Fibroblast of skin of abdomen (primary cell): ENCODE measurements at places on chromosomes 5 and 9.

- no peak for DNase-seq
Observed at GRCh38 chr5:178201927-178202235, 2.5 kb upstream of the HNRNPAB start.

GRCh38 chr5:172757394-172758010, 13.5 kb downstream of the DUSP1 start:
- no peak for DNase-seq

- peak; percentile 52 for DNase-seq
Observed at GRCh38 chr9:25917731-25918362, 239.6 kb upstream of the TUSC1 start.

GRCh38 chr5:95392593-95393182, 1.5 kb downstream of the FAM81B start:
- no peak for DNase-seq

GRCh38 chr5:68407311-68408239, 192.0 kb downstream of the PIK3R1 start:
- DNase-seq: no peak

- no peak for DNase-seq
Observed at GRCh38 chr9:118957585-118957984, 411.6 kb downstream of the BRINP1 start.

GRCh38 chr5:128538250-128539037, 399 bp upstream of the FBN2 start:
- DNase-seq: peak; percentile 97

- no peak for DNase-seq
Observed at GRCh38 chr9:137685035-137685740, 66.4 kb downstream of the EHMT1 start.

- no peak for DNase-seq
Observed at GRCh38 chr9:88678008-88678407, 143.0 kb downstream of the NXNL2 start.

DNA sequence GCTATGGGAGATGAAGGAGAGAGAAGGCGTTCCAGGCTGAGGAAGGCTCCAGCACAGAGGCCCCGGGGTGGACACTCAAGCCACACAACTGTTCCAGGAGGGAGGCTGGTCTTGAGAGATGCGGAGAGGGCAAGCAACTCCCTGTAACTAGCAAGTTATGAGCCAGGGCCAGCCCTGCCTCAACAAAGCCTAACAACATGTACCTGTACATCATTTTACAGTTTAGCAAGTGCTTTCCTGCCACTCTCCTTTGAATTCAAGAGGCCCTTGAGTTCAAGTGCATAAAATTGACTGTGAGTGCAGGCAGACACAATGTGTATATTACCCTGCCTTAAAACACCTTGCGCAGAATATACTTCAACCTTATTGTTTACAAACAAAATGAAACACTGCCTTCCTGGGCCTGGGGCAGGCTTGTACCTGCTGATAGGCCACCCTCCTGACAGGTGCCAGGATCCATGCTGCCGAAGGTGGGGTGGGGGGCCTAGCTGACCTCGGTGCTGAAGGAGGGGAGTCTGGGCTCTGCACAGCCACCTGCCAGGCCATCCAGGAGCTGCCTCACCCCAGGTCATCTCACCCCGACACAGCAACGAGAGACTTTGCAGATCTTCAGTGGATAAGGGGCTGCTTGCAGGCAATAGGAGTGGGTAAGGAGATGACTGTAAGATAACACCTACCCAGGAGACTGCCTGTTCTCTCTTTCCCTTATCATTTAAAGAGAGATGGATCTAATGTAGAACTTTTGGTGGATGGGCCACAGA, 80.0 kb downstream of the PPARGC1B start:
- no peak for DNase-seq

DNA sequence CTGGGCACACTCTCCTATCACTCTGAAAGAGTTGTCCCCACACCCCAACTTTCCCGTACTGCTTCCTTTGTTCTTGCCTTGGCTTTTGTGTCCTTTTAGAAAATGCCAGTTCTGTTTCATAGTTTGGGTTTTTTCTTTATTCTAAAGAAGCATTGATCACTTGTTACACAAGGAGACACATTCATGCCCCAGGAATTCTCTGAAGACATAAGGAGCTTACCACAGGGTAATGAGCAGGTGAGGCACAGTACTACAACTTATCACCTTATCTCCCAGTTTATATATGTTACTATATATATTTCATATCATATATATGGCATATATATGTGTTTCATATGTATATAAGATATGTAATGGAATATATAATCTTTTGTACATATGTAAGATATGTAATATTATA, 6.5 kb upstream of the SSBP2 start:
- DNase-seq: no peak

- no peak for DNase-seq
Observed at GRCh38 chr9:89010526-89011111, 19.4 kb downstream of the S1PR3 start.

DNA sequence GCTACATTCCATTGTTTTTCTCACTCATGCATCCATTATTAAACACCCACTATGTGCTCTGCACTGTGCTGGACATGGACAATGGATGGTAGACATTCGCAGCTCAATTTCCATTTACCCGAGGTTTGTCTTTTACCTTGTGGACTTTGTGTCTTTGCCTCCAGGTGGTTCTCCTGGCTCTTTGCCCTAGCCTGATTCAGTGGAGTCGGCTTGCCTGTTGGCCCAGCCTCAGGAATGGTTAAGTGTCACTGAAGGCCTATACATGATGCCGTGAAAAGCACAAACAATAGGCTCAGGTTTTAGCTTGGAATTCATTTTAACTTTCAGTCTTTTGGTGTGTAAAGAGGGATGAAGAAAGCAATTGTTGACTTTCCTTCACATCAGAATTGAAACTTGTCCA, 16.5 kb upstream of the DMRT3 start:
- no peak for DNase-seq

DNA sequence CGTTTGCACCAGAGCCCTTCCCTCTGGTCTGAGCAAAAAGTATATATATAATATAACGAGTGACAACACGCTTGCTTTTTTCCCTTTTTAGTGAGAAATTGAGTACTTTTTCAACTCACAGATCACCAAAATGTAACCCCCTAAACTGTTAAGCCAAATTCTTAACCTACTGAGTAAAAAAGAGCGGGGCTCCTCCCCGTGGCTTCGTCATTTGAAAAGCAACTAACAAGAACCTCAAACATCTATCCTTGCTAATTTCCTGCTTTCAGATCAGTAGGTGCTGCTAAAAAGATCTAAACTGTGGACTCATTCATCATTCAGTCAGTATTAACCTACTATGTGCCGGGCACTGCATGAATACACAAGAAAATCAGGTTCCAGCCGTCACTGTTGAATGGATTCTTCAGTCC, 1.0 kb upstream of the PTBP3 start:
- DNase-seq: peak; percentile 26

DNA sequence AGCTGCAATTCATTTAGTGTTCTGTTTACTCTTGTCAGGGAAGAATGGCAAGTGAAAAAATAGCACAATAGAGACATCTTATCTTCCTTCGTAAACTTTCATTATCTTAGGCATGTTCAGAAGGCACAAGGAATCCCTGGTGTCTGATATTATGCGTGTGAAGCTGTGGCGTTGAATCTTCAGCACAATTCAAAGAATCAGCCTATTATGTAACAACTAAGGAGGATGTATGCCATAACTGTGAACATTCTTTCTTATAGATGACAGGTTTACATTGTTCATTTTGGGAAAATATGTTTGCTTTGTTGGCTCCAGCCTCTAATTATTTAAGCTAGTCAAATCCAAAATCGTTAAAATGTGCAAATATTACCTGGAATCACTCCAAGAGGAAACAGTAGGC, 446.1 kb downstream of the ANXA1 start:
- no peak for DNase-seq

GRCh38 chr5:179336126-179336870, 9.0 kb downstream of the ADAMTS2 start:
- DNase-seq: no peak

- DNase-seq: no peak
Observed at GRCh38 chr5:133936651-133937015, 31.8 kb downstream of the C5orf15 start.

GRCh38 chr5:74206579-74207550, 433.7 kb downstream of the ENC1 start:
- DNase-seq: peak; percentile 93

DNA sequence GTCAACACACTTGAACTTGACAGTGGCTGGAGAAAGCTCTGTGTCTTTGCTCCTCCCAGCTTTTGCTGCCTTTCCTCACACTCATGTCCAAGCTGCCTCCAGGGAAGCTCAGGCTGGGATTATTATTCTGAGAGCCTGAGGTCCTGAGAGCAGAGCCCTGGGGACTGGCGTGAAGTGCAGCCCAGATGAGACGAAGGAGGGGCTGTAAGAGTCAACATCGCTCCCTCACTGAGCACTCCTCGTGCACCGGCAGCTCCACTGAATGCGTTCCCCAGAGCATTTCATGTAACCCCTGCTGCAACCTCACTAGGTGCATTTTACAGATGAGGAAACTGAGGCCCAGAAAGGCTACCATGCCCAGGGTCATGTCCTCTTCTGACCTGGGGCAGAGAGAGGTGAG, 63.5 kb upstream of the PHYKPL start:
- no peak for DNase-seq

DNA sequence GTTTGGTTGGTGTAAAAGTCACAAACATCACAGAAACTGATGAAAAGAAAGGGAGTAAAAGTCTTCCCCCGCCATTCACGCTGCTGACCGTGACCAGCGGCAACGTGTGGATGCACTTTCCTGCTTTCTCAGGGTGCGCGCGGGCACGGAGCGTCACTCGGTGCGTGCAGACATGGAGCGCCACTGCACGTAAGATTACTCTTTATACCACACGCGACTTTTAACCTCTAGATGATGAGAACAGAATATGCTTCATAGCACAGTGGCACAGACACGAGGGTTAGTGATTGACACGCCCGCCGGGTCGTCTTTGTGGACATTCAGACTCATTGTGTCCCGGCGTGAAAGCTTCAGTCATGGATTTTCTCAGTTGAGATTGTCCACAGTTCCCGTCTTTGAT, 15.7 kb downstream of the CEP72 start:
- no peak for DNase-seq

DNA sequence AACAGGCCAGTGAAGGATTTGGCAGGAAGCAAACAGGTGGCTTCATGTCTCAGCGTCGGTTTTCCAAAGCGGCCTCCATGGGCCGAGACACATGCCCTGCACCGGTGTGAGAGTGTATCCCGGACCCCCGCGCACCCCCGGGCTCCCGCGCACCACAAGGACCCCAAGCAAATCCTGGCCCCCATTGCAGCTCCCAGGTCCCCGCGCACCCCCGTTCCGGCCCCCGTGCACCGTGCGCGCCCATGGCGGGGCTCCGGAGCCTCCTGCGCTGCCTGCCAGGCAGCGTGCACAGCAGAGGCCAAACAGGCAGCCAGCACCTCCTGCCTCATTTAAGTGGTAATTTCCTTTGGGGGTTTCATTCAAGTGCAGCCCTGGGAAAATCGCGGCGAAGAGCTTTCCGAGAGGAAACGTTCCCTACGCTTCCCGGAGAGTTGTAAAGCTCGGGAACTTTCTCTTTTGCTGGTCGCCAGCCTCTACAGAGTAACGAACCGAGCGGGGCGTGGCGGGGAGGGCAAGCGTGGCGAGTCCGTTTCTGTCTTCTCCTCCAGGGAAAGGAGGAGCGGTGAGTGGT, 145.5 kb upstream of the SLC24A2 start:
- peak; percentile 33 for DNase-seq

DNA sequence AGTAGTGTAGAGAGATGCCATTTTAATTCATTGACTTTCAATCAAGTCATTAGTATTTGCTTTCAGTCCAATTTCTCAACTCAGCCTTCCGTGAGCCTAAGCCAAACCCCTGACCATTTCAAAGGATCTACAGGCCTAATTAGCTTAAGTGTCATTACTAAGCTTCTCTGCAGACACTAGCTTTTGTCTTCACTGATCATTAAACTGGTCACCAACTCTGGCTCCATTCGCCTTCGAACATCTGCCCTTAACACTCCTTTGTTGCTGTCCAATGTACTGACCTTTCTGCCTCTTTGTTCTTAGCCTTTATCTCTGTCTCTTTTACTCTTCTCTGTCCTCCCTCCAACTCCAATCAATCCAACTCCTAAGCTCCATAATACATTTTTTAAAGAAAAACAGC, 299.3 kb downstream of the DIRAS2 start:
- peak; percentile 26 for DNase-seq

DNA sequence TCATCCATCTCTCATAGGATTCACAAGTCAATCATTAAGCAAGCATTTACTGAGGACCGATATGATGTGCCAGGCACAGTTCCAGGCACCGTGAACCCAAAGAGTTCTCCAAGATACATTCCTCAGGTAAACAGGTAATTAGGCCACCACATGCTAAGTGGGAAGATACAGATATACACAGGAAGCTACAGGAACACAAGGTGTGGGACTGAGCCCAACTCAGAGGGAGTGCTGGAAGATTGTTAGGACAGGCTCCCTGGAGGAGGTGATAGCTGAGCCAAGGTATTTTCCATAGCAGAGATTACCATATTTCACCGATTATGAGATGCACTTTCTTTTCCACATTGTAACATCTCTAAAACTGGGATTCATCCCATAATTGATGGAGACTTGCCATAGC, 31.4 kb upstream of the RAI14 start:
- no peak for DNase-seq

DNA sequence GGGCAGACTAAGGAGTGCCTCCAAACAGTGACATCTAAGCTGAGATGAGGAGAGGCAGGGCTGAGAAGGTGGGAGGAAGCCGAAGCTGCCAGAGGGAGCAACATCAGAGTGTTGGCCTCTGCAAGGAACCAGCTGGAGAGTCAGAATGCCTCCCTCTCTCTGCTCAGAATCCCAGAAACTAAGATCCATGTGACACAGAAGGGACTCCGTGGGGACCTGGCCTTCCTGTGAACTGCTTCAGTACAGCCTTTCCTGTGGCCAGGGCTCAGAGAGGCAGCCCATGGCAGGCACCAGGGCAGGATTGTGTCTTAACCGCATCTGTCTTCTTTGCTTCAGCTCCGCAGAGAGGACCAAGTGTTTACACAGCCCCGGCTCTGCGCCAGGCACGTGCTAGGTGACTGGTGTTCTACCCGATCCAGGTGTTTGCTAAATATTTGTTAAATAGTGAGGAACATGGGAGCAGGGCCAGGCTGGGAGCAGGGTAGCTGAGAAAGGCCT, 33.5 kb downstream of the KCNMB1 start:
- DNase-seq: no peak

GRCh38 chr5:110925916-110926315, 145.6 kb upstream of the TSLP start:
- DNase-seq: no peak

DNA sequence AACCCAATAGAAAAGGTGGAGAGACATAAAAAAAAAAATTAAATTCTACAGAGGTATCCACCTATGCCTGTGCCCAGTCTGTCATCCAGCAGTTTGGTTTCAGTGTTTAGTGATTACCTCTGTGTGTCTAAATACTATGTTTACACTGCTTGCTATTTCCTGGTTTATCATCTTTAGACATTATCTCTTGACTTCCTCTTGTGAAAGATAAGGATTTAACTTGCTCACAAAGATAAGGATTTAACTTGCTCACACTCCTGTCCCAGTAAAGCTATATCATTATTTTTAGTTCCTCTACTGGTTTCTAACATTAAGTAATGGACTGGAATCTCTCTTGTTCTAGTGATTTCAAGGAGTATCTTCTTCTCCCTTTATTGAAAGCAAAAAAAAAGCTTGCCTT, 53.9 kb upstream of the ZFR start:
- DNase-seq: no peak
